Osteocyte (in vitro differentiated cells): ENCODE measurements at places on chromosomes 12 and 14. TPM values are rescaled to one million over a fixed set of nuclear protein-coding genes. Genes with fewer than 3 reads are reported as not detected.

DNA sequence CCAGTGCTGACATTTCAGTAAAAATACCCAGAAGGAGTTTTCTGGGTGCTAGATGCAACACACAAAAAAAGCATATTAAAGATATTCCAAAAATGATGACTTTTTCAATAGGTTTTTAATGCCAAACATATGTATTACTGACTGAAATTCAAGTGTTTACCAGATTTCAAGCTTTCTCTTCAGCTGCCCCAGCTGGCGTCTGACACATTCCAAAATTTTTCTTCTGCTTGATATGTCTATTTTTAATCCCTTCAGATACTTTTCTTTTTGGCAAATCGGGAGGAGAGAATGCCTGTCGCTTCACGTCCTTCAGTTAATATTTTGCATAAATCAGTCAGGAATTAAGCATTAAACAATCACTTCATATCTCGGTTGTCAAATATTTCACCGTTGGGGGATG lies 7.1 kb upstream of the CCDC60 start:
- no peak overlapping the region for H3K4me3 ChIP-seq
- DNase-seq: no peak
- H3K36me3 ChIP-seq: no peaks in the 10 kb centered on the region
- H3K4me1 ChIP-seq: no peaks in the 10 kb centered on the region
- H3K27me3 ChIP-seq: no peaks in the 10 kb centered on the region

DNA sequence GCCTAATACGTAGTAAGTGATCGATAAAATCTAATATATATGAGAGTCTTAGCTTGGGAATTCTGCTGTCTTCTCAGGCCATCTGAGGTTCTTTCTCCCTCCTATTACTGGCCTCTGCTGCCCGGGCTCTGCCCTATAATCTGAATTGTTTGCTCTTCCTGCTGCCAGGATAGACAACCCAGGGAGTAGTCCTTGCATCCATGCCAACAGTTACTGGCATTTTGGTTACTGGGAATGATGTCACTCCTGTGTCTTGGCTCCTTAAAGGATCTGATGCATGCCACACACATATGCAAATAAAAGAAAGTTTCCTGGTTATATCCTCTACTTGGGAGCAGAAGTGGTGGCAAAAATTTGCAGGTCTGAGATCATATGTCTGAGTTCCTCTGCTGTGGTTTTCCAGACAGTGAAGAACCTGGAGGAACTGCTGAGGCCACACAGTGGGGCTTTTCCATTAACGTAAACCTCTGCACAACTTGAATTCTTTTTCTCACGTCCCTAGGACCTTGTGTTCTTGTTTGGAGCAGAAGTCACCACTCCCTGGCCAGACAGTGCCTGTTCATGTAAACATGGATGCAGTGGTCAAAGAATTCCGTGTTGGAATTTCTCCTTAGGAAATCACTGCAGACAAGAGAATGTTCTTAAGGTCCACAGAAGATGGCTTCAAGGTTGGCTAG lies 320.6 kb upstream of the TBX3 start:
- no peak overlapping the region for H3K27ac ChIP-seq
- no peaks in the 10 kb centered on the region for H3K36me3 ChIP-seq
- H3K27me3 ChIP-seq: no peaks in the 10 kb centered on the region

Gene CLEC14A
- not detected in 2 replicates for total RNA-seq

DNA sequence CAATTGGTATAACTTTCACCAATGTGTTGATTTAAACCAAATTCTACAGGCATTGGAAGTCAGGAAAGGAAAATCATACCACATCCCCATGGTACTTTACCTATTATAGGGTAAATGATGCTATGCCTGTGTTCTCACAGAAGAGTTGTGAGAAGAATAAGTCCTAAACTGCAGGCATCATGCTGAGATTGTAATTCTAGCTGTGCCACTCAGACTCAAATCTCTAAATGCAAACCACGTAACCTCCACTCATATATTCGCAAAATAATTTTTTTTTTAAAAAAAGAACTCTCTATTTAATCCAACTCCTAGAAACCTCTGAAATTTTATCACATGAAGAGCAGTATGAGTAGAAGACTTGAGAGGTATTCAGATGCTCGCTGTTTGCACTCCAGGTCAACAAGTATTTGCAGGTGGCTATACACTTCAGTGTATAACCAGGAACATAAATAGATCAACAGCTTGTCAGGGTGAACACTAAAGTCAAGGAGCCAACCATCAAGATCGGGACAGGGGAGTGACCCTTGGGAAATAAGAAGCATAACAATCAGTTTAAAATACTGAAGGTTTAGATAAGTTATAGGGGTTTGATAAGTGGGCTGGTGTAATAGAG lies 110.1 kb downstream of the SLC25A21 start:
- DNase-seq: no peak
- H3K36me3 ChIP-seq: peaks cover 2% of the 10 kb centered on the region
- peaks cover 36% of the 10 kb centered on the region for H3K4me1 ChIP-seq
- no peak overlapping the region for H3K4me3 ChIP-seq
- H3K27me3 ChIP-seq: no peaks in the 10 kb centered on the region
